ENCODE measurements at places on chromosomes 6 and 20.

- DNase-seq: no peak
Observed at GRCh38 chr6:101614774-101615173, 221.3 kb downstream of the GRIK2 start.

DNA sequence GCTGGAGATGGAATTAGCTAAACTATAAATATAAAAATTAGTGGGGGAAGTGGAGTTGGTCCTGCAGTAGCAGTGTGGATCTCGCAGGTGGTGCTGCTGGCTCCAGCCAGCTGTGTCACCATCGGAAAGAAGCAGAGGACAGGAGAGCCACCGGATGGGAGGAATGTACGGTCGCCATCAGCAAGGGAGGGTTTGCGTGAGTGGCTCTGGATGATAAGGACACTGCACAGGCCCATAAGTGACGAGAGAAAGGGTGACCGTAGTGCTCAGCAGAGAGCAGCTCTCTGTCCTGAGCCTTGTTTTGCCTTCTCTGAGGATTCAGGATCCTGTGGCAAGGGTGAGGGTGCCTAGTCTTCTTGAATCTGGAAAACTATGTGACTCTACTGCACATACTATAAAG is 378.7 kb downstream of the ZFAND3 start:
- DNase-seq: no peak

GRCh38 chr20:46752728-46753127 is 43.3 kb downstream of the SLC2A10 start:
- DNase-seq: peak; percentile 43

- DNase-seq: no peak
Observed at GRCh38 chr6:56378507-56378906, 131.1 kb upstream of the COL21A1 start.

- no peak for DNase-seq
Observed at GRCh38 chr6:168538892-168539811, 98.2 kb downstream of the SMOC2 start.

- no peak for DNase-seq
Observed at GRCh38 chr20:3563548-3564177, 92.8 kb downstream of the ATRN start.

All from stimulated activated CD4-positive, alpha-beta T cell treated with anti-CD3 and anti-CD28 coated beads, Interleukin-2, amount 100 ng/mL, for 48 hours (primary cell).